ENCODE measurements at places on chromosomes 1 and 21. TPM values are rescaled to one million over a fixed set of nuclear protein-coding genes. Genes with fewer than 3 reads are reported as not detected.

The ZSWIM5 gene
- total RNA-seq: 0.68 TPM

The FTCD gene
- 0.08 TPM for total RNA-seq

The OR2T2 gene
- total RNA-seq: not detected

The CD34 gene
- 0.90 TPM for total RNA-seq

The CD1B gene
- total RNA-seq: not detected

The SERPINC1 gene
- total RNA-seq: not detected

The SLC16A4 gene
- 10.3 TPM for total RNA-seq
